ENCODE measurements at places on chromosomes 2 and 18.

- DNase-seq = no peak
Measured at GRCh38 chr2:118614841-118615271, 232.6 kb downstream of the EN1 start.

DNA sequence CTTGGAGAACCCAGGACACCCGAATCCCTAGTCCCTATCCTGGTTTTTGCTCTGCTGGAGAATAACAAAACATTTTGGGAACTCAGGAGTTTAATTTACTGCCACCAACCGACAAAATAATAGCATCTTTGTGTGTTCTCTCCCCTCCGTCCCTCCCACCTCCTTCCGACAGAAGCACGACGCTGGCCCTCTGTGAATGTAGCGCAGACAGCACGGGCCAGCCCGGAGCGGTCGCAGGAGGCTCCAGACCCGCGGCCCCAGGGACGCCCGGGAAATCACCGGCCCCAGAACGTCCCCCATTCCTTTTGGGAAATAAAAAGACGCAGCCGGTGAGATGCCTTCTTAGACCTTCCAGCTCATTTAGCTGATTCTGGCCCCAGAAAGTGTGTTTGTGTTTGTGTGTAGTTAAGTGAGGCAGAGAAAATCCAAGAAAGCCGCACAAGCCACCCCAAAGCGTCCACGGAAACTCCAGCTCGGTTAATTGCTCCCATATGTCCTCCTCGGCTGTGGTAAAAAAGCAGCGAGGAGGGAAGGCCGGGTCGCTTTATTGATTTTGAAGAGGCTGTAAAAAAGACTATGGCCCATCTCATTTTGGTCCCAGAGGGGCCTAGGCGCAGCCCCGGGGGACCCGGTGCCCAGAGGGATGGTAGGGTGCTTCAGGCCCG is 577 bp upstream of the TANC1 start:
- DNase-seq = no peak

- peak; percentile 58 for DNase-seq
Measured at GRCh38 chr2:174779361-174779928, 15.2 kb upstream of the CHRNA1 start.

DNA sequence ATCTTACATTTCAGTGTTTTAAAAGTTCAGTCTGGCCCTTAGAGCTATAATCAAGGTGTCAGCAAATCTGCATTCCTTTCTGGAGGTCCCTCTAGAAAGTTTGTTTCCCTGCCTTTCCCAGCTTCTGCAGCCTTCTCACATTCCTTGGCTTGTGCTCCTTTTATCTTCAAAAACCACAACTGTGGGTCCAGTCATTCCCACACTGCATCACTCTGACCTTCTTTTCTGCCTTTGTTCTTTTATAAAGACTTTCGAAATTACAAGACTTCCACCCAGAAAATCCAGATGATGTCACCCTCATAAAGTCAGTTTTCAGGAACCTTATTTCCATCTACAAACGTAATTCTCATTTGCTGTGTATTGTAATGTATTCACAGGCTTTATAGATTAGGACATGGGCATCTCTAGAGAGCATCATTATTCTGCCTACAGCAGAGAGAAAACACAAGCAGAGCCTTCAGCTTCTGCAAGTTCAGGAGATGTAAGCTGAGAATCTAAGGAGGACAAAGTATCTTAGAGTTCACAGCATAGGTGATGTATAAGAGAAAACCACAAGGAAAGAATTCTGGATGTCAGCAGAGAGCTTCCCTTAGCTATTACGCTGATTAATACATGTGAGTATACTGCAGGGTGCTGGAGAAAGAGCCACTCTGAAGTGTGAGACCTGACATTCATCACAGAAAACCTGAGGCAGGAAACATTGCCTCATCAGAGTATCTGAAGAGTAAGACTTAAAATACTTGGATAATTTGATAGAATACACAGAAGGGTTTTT is 1100.2 kb downstream of the CBLN2 start:
- no peak for DNase-seq

DNA sequence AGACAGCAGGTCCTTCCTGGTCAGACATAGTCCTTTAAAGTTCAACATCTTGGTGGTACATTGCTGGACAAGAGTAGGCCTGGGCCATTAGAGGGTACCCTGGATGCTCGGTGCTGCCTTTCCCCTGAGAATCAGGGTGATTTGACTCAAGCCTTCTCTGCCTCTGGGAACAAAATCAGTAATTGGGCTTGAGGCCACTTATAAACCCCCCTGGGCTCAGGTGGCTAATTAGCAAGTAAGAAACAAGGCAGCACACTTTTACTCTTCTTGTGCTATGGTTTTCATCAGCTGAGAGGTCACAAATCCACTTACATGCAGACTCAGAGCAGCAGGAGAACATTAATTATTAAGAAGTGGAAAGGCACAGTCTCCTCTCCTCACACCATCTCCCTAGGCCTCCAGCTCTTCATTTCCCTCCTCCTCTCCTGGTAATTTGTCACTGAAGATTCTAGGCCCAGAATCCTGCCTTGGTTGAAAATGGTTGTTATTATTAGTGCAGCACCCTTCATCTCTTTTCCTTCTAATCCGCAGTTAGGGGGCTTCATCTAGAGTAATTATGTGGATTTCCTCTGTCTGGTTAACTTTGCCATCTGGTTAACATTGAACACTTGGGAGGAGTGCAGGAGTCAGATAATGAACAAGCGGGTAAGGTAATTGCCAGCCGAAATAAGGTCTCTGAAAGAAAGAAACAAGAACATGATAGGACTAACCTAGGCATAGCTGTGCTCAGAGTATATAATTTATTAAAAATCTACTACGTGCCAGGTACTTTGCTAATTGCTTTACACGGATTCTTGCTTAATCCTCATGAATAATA is 29.7 kb upstream of the CASP10 start:
- DNase-seq = no peak

DNA sequence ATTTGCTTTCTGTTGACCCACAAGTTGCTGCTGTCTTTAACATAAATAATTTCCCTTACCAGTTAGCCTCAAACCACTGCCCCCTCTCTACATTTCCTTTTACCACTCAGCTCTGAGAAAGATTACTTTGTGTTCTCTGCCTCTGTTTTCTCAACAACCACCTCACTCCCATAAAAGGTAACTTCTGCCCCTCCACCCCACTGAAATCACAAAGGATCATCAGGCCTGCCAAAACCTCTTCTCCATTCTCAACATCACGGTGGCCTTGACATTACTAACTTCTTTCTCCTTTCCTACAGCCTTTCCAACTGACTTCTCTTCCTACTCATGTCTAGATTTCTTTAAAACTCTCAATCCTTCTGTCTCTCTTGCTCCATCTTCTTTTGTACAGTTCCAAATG is 10.1 kb downstream of the ACADL start:
- DNase-seq = no peak

DNA sequence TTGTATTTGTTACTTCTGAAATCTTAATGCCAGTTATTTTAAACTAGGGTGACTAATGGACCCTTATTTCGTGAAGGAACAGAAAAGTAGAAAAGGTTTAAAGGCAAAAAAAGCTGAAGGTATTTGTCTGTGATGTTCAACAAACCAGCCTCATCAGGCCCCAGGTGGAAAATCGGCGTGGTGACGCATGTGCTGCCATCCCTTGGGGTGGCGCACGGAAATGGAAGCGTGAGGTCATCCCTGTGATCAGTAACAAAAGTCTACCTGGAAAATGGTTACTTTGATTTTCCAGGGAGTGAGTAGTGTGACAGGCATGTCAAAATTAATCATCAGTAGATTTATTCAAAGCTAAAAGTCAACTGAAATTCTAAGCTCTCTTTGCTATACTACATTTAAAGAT is 313.2 kb downstream of the GBX2 start:
- DNase-seq = no peak

DNA sequence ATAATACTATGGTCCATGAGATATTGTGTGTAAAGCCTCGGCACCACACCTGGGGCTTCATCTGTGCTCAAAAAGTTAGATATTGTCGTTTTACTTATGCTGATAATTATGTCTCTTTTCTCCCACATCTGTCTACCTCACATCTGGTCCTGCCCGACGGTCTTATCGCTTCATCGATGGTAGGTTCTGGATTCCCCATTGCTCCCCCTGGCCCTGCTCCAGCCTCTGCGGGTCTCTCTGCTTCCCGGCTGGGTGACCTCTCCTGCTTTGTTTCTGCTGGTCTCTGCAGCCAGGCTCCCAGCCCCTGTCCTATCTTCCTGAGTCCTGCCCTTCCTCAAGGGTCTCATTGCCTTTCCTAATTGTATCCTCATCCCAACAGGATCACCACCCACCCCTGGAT is 294.2 kb downstream of the NDUFA10 start:
- DNase-seq = no peak

DNA sequence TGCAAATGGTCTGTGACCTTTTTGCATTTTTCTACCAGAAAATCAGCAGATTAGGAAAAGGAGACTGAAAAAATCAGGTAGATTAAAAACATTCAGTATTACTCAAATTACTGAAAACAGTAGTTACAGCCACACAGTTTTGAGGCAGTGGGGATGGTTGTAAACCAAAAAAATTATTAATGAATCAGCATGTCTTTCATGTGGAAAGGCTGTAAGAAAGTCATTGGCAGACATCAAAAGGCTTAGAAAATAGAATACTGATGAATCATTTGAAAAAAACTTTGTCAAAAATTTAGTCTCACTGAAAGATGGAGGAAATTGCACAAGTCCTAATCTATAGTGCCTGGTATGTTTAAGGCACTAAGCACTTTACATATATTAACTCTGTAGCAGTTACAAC is 133.9 kb upstream of the GCFC2 start:
- DNase-seq = no peak

DNA sequence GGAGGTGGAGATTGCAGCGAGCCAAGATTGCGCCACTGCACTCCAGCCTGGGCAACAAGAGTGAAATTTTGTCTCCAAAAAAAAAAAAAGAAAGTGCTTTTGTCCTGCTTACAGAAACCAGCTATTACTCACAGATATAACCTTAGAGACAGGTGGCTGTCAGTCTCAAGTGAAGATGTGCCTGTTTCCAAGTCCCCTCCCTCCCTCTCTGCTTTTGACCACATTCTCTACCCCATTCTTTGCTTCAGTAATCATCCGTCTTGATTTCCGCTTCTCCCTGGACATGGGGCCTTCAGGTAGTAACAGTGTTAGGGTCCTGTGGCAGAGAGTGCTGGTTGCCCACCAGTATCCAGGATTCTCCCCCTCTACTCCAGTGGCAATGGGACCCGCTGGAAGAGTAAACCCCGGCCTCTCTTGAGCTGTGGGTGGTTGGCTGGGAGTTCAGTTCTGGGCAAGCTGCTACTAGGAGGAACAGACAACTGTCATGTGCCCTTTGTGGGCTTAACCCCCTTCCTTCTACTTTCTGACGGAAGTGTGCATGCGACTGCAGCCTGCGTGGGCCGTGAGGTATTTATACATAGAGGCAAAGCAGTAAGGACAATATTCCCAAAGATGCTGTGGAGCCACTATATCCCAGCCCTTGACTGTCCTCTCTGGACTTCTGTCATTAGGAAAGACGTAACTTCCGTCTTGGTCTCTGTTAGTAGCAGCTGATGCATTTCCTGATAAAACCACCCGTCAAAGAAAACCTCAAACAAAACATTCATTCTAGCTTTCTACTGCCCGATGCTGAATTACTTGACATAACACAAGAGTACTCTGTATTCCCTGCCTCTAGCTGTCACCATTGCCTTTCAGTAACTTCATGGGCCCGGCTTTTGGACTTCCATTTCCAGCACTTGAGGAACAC is 17.8 kb downstream of the PDCL3 start:
- no peak for DNase-seq

DNA sequence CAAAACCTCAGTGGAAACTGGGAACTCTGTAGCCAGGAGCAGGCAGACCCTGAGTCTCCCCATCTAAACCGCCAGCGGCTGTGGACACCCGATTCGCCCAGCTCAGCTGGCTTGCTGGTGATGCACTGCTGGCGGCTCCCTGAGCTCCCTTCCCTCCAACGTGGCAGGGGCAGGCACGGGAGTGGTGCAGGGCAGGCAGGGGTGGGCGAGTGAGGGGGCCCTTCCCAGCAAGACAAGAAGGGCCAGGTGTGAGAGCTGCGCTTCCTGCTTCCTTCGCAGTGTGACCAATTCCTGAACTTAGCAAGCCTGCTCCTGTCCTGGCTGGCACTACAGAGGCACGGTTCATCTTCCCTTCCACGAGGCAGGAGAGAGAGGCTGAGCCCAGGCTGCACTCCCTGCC is 12.3 kb upstream of the SEMA4C start:
- DNase-seq = no peak

DNA sequence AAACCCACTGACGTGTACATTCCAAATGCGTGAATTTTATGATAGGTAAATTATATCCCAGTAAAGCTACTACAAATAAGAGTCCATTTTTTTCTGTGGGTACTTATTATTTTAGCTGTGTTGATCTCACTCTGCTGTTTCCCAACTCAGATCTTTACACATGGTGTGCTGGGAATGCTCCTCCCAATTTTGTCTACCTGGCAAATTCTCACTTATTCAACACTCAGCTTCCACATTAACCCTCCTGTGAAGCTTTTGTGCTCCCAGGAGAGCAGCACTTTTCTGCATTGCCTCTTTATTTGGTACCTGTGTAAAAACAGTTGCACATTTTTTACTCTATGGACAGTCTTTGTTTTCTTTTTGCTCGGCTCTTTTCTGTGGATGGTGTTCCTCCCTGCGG is 38.6 kb upstream of the ATP5MC3 start:
- no peak for DNase-seq

- DNase-seq = no peak
Measured at GRCh38 chr2:239731422-239731821, 293.7 kb downstream of the NDUFA10 start.

DNA sequence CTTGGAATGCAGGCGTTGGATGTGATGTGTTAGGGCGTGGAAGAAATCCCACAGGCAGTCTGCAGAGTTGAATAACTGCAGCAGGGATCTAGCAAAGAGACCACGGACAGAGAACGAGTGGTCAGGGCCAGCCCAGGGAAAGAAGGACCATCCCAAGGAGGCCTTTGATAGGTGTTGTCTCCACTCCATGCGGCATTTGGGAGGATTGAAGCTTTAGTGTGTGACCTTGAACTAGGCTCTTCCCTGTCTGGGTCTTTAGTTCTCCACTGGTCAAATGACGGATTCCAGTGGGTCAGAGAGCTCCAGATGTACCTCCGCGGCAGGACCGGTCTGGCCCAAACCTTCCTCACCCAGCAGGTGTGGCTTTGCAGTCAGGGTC is 18.4 kb downstream of the GREB1 start:
- DNase-seq = no peak

DNA sequence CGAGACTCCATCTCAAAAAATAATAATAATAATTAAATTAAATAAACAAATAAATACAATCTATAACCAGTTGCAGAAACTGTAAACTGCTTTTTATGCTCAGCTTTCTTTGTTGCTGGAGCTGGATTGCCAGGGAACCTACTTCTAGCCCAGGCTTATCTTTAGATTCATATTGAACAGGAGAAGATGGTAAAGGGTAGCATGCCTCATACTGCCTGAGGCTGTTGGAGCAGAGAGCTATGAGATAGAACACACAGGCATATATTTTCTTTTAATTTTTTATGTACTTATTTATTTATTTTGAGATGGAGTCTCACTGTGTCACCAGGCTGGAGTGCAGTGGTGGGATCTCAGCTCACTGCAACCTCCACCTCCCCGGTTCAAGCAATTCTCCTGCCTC is 28.7 kb upstream of the EML4 start:
- DNase-seq = no peak

GRCh38 chr18:48530399-48531081 is 8.3 kb upstream of the CTIF start:
- DNase-seq = no peak

GRCh38 chr18:58823412-58823811 is 41.3 kb upstream of the ZNF532 start:
- DNase-seq = no peak
